ENCODE measurements at places on chromosomes 2 and 18.

DNA sequence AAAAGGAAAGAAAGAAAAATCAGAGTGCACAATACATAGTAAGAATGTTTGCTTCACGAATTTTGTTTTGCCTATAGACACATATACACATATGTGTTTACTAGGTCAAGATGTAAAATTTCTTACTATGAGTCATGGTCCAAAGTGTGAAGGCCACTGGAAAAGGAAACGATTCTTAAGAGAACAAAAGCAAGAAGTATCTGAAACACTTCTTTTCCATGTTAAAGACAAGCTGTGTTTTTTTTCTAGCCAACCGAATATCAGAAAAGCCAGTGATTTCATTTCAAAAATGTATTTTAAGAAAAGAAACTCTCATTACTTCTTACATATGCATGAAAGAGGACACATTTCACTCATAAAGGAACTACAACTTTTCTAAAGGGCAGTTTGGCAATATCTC, 24.9 kb downstream of the PECR start:
- no peak for DNase-seq

DNA sequence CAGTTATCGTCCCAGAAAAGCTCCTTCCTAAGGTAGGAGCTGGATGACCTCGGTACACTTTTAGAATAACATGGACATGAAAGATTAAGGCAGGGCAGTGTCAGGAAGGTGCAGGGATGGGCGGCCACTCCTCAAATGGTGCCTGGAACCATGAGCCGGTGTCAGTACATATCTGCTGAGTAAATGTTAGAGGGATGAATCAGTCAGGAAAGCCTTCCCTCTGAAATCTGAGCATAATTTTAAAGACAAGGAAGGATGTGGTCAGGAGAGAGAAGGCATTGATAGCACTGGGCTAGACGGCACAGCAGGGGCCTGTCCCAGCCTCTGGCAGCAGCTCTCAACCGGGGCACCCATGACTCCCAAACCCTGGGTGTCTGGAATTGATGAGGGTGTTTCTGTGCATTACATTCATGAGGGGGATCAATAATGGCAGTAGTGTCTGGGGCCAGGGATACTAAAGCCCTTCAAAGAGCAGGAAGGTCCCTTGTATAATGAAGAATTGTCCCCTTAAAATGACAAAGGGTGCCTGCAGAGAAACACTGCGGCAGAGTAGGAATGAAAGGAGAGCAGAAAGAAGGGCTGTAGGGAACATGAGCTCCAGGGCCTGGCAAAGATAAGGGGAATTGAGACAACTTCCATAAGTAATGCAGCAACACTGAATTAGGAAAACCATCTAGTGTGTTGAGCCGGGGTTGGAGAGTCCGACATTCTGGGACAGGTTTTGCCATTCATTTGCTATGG, 162.3 kb upstream of the REV1 start:
- no peak for DNase-seq

- no peak for DNase-seq
Observed at GRCh38 chr2:172311921-172312345, 115.5 kb upstream of the ITGA6 start.

- no peak for DNase-seq
Observed at GRCh38 chr2:219245899-219246230, 586 bp downstream of the STK16 start.

GRCh38 chr2:189553504-189554088, 27.0 kb downstream of the SLC40A1 start:
- no peak for DNase-seq

DNA sequence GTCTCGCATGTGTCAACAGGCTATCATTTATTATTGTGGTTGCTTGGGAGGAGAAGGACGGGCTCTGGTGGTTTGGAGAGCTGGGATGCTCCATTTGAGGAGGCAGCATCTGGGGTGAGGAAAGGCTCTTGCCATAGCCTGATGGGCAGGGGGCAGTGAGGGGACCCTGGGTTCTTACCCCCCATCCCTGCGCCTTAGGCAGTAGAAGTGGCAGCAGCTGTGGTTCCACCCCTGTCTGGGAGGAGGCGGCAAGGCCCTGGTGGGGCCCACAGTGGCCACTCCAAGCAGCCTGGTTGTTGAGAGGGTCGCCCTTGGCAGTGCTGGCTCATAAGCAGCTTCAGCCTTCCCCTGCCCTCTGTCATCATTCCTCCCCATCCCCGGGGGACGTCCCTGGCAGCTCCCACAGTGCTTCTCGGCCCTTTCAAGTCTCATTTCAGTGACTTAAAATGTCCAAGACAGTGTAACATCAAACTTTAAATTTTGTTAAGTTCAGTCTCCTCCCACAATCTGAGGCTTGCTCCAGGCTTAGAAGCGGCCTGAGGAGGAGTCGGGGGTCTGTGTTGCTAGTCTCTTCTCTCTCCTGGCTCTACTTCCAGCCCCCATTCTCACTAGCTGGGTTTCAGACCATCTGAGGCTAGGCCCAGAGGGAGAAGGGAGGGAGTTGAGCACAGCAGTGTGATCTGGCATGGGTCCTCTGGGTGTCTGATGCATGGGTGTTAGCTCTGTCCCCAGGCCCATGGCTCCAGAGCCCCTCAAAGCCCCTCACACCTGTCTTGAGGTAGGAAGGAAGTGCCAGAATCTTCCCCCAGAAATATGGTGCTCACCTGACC, 34.9 kb upstream of the PTPN4 start:
- DNase-seq, result peak; percentile 41

GRCh38 chr2:232353096-232353495, 25.5 kb upstream of the ALPP start:
- peak; percentile 35 for DNase-seq

DNA sequence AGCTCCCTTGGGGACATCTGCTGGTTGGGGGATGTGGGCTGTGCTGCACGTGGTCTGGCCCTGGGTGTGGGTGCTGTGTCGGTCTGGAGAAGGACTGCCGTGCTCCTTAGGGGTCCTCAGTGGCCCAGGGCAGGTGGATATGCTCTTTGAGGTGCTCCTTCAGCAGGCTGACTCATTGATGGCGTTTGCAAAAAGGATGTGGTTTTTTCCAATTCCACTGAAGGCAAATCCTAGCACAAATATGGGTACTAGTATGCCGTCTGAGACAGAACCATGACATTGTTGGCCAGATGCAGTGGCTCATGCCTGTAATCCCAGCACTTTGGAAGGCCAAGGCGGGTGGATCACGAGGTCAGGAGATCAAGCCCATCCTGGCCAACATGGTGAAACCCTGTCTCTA, 3.3 kb downstream of the PPP1R7 start:
- peak; percentile 7 for DNase-seq

GRCh38 chr2:29749041-29749440, 172.3 kb downstream of the ALK start:
- DNase-seq, result no peak

DNA sequence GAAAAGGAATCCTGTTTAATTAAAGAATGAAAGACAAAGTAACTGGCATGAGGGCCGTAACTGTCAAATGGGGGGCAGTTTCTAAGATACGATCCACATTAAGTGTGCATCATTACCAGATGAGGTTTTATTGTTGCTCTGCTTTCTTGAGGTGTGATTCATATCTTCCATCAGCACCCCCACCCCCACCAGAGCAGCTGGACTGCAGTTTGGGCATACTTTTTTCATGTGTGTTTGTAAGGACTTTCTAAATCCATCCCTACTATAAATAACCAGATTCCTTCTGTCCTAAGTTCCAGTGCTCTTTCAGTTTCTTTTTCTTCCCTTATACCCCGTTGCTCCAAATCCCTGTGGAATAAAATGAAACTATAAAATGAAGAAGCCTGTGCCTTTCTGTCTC, 142.1 kb downstream of the CDCA7 start:
- DNase-seq, result no peak

DNA sequence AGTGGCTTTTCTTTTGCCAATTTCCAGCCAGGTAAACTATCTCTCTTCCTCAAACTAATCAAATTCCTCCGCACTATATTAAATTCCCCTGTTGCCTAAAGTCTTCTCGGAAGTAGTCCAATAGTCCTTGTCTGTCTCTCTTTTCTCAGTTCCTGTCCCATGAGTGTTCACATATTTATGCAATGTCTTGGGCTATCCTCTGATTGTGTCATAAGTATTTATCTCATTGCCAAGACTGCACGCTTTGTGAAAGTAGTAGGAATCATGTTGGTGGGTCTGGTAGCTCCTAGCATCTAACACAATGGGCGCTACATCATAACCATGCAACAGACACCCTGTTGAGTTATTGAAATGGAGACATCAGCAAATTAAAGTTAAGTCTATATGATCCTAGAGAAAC, 59.9 kb upstream of the POU3F3 start:
- DNase-seq, result no peak

GRCh38 chr2:219878516-219878915, 251.1 kb downstream of the SLC4A3 start:
- no peak for DNase-seq

DNA sequence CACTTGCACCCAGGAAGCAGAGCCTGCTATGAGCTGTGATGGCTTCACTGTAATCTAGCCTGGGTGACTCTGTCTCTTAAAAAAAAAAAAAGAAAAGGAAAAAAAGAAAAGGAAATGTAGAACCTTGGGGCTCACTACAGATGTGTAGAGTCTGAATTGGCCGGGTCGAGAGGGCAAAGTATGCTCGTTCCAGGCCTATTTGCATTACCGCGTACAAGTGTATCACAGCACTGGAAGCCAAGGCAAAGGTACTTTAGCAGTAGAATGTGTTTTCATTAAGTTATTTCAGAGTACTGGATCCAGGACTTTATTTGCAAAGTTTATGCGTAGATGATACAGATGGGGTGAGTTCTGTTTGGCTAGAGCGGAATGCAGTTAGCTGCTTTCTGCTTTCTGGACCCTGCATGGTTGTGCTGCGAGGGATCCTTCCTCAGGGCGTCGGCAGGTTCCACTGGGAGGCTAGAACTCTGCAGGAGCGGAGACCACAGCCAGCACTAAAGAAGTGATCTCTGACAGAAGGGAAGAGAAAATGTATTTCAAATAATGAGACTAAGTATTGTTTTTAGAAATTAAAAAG, 51.8 kb downstream of the LDLRAD4 start:
- peak; percentile 44 for DNase-seq

- no peak for DNase-seq
Observed at GRCh38 chr2:75574106-75574505, 13.4 kb upstream of the EVA1A start.

DNA sequence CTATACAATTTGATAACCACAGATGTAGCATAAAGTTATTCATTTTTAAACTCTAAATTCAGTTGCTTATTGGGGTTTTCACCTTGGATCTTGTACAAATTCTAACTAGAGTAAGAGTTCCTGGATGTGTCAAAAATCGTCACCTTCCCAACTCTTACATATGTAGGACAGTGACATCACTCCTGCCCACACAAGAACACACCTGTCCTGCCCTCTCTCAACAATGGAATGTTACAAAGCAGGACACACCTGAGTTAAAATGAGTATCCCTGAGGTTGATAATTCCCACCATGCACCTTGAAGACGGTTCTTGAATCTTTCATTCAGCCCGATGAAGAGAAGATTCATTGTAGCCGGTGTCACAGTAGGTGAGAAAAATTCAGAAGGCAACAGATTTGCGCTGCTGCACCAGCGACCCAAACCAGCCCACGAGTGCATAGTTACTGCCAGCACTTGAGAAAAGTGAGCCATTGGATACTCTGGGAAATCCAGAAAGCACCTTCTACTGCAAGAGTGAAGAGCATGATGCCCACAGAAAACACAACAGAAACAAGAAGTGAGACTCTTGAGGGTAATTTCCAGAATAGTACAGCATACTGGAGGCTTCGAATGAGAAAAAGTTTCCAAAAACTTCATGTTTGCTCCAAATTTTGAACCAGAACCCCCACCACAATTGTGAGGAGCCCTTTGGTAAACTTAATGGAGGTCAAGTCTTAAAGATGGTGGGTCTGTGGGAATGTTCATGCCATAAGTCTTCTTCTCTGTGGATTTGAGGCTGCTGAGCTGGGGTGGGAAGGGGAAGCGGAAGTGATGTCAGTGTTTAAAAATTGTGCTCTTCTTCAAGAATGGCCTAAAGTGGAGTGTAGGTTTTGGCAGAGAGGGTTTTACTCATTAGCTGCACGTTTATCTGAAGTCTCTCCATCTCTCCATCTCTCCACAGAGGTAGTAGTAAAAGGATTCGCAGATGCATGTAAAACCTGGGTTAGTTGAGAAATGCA, 34.7 kb upstream of the ADAM23 start:
- no peak for DNase-seq

GRCh38 chr2:41720331-41721251, 327.2 kb upstream of the PKDCC start:
- no peak for DNase-seq

- no peak for DNase-seq
Observed at GRCh38 chr18:74804677-74805076, 207.0 kb downstream of the ZNF407 start.

DNA sequence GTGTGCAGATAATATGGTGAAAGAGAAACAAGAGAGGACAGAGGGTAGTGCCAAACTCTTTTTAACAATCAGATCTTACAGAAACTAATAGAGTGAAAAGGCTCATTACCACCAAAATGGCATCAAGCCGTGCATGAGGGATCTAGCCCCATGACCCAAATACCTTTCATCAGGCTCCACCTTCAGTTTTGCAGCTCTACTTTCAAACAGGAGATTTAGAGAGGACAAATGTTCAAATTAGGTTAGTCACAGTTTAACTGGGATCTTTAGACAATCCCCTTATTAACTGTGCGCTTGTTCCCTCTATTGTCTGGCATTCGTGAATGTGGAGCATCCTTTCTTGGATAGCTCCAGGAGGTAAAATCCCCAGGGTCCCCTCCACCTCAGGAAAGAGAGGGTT, 1209.3 kb upstream of the CHAC2 start:
- DNase-seq, result no peak

- no peak for DNase-seq
Observed at GRCh38 chr2:60154142-60154541, 399.3 kb downstream of the BCL11A start.

GRCh38 chr2:2523461-2524347, 192.6 kb upstream of the MYT1L start:
- DNase-seq, result no peak

GRCh38 chr2:203704430-203704829, 2.0 kb upstream of the CD28 start:
- no peak for DNase-seq

- DNase-seq, result no peak
Observed at GRCh38 chr2:26316845-26317244, 29.1 kb upstream of the SELENOI start.

DNA sequence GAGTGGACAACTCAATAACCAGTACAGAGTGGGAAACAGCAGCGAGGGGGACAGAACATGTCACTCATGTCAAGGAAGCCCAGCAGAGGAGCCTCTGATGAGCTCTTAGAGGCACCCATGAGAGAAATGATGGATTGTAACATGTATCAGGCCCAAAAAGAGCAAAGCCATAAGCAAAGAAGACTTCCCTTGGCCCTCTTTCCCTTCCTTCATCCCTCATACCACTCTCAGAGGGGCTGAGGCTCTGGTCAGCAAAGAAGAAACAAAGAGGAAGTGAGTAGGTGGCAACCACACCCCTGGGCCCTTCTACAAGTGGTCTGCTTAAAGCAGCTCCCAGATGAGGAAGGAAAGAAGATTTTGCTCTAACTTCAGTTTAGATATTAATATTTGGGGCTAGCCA, 112.8 kb downstream of the CDC42EP3 start:
- DNase-seq, result no peak
